ENCODE measurements at places on chromosomes 3 and 15.

GRCh38 chr3:80018375-80018774 lies 250.6 kb upstream of the ROBO1 start:
- DNase-seq = no peak

DNA sequence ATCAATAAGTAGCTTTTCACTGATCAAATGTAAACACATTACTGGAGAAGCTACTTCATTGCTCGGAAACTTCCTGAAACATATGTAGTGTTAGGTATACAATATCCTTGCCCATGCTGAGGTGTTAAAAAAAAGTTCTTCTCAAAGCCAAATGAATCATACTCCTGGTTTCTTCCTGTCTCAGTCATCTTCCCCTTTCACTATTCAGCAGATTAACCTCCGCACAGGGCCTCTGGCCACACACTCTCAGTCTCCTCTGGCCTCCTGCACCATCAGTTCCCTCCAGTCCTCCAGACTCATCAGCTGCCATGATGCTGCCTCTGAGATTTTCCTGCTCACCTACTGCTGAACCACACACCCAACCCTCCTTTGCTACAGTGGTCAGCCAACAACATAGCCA lies 70.5 kb upstream of the BOC start:
- DNase-seq = no peak

- DNase-seq = no peak
Measured at GRCh38 chr15:28271697-28272260, 50.2 kb downstream of the HERC2 start.

DNA sequence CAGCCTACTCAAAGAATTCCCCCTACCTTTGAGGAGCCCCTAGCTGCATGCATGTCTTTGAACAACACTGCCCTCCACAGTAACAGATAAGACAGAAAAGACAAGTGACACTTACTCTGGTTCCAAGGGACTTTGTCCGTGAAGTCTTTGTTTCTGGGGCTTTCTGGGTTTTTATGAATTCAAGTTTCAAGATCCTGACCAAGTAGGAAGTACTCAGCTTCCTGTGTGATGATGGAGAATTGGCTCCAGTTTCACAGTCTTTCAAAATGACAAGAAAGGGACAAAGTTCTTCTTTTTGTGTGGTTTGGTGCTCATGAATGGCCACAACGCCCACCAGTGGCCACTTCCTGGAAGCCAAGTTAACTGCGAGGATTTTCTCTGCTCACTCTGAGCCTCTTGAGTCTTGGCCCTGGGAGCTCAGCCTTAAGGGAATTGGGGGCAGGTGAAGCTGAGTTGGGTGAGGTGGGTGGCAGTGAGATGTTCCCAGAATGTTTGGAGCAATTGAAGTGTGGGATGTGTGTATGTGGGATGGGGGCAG lies at the start of gene CCR1:
TSS of gene CCR1 (minus strand) at position 147 of the 538 bp plus-strand sequence. CDS start 4,000 bp downstream, outside the sequence.
- peak; percentile 84 for DNase-seq

GRCh38 chr3:112602217-112602838 lies 38.6 kb downstream of the CCDC80 start:
- no peak for DNase-seq

GRCh38 chr3:143118630-143119008 lies 952 bp upstream of the CHST2 start:
- DNase-seq = no peak

DNA sequence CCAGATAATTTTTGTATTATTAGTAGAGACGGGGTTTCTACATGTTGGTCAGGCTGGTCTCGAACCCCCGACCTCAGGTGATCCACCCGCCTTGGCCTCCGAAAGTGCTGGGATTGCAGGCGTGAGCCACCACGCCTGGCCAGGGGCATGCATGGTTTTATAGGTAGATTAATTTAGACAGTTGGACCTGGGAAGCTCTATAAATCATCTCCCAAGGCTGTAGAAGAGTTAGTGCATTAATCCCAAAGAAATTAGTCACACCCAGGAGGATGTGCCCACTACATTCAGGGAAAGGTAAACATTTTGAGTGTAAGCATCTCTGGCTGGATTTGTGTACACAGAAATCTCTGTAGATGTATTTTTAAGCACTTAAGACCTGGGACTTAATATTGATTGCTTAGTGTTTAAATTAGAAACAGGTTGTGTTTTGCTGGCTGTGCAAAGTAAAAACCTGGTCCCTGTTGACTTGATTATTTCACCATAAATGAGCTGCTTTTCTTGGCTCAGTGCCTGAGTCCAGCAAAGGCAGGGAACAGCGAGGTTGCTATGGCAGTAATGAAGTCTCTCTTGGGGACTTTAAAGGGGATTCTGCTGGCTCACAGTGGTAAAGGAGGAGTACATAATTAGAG lies 19.2 kb downstream of the EXOSC7 start:
- no peak for DNase-seq

GRCh38 chr3:182722907-182723306 lies 70.4 kb upstream of the ATP11B start:
- DNase-seq = no peak

- DNase-seq = no peak
Measured at GRCh38 chr15:95995375-95996168, 334.9 kb upstream of the NR2F2 start.

GRCh38 chr3:102030661-102031060 lies 181.3 kb downstream of the NFKBIZ start:
- no peak for DNase-seq

DNA sequence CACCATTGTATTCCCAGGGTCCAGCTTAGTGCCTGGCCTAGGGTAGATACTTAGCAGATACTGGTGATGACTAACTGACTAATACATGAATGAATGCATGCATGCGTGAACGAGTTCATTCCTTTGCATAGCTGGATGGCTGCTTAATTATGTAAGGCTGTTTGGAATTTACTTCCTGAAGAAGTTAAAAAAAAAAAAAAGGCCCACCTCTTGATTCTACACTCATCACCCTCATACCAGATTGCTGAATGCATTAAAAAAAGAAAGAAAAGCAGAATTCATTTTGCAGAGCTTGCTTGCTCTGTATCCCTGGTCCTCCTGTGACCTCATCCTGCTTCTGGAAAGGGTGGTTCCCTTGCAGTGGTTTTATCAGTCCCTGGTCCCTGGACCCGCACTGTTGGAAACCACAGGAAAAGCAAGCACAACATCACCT lies 277.6 kb upstream of the CFAP20DC start:
- DNase-seq = no peak

- DNase-seq = no peak
Measured at GRCh38 chr15:99092554-99093172, 12.2 kb upstream of the SYNM start.

- DNase-seq = no peak
Measured at GRCh38 chr15:89587955-89588354, 12.7 kb downstream of the TICRR start.

DNA sequence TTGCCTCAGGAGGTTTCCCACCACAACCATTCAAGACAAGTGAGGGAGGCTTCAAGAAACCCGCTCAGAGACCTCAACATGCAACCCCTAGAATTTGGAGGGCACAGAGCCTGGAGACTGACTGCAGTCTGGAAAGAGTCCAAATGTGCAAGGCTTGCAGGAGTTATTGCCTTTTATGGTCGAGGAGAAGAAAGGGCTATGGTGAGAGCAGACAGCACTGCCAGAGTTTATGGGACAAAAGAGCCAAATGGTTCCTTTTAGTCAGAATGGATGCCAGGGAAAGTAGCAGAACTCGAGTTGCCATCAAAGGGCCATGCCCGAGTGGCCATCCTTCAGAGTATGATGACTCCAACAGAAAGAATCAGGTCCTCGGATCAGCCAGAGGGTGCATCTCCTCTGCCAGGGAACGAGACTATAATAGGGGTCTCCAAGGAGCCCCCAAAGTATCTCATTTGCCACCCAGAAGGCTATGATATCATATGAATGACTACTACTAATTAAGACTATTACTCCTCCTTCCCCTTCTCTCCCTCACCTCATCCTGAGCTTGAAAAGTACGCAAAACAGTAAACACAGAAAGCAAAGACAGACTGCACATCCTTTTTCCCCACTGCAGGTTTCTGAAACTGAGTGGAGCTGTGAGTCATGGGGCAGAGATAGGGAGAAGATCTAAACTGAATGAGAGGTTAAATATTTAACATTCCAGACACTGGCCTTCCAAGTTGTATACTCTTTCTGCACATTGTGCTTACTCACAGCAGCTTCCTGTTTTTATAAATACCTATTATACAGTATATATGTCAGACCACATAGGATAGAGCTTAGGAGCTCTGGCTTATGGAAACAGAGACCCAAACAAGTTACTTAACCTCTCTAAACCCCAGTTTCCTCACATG lies 33.9 kb upstream of the TMCO5A start:
- DNase-seq = no peak

GRCh38 chr3:190811775-190812480 lies 50.6 kb downstream of the GMNC start:
- no peak for DNase-seq

- no peak for DNase-seq
Measured at GRCh38 chr3:30553641-30554316, 52.6 kb upstream of the TGFBR2 start.

DNA sequence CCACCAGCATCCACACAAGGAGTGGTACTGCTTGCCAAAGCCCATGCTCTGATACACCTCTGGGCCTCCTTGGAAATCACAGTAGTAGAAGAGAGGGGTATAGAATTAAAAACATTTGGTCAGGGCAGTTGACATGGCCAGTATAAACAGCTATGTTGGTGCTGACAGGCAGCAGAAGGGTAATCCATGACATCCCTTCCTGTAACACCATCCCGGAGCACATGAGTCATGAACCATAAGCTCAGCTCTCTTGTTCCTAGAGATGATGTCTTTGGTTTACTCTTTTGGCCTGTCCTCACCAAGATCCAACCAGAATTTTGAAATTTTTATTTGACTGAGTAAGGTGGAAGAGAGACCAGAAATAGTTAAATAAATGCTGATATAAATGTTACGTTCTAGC lies 132.6 kb upstream of the CTDSPL start:
- no peak for DNase-seq

DNA sequence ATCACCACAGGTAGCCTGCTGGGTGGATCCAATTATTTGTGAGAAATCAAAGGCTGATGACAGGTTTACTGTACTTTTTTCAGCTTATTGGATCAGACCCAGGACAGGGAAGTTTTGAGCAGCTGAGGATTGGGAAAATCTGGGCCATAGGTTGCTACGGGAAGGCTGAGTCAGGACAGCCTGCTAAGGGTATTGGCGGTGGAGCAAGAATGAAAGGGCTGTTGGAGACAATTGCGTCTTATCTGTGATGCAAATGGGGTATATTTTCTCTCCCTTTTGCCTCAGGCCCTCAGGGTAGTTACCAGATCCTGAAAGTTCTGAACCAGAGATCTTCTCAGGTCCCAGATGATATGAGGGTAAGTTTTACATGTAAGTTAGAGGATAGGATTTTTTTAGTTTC lies 317.7 kb downstream of the EDEM1 start:
- DNase-seq = no peak

DNA sequence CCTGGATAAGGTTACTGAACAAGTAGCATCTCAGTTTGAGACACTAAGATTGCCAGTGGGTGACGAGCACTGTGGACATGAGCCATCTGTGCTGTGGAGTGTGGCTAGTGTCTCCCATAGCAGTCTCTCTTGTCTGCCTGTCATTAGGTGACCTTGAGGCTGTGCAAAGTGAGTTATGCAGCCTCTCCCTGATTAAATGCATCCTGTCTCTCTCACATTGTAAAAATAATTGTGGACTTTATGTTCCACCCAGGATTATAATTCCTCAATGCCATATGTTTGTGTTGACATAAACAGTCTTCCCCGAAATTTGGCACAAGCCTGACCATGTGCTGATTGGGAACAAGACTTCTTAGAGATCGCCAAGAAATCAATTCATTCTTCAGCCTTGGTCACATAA lies 168.9 kb downstream of the MYRIP start:
- DNase-seq = no peak

GRCh38 chr3:187125319-187126031 lies 13.8 kb downstream of the RPL39L start:
- no peak for DNase-seq

- DNase-seq = no peak
Measured at GRCh38 chr3:156781310-156782230, 44.6 kb upstream of the LEKR1 start.
